ENCODE measurements at places on chromosomes 2 and 18. TPM values are rescaled to one million over a fixed set of nuclear protein-coding genes. Genes with fewer than 3 reads are reported as not detected.

DNA sequence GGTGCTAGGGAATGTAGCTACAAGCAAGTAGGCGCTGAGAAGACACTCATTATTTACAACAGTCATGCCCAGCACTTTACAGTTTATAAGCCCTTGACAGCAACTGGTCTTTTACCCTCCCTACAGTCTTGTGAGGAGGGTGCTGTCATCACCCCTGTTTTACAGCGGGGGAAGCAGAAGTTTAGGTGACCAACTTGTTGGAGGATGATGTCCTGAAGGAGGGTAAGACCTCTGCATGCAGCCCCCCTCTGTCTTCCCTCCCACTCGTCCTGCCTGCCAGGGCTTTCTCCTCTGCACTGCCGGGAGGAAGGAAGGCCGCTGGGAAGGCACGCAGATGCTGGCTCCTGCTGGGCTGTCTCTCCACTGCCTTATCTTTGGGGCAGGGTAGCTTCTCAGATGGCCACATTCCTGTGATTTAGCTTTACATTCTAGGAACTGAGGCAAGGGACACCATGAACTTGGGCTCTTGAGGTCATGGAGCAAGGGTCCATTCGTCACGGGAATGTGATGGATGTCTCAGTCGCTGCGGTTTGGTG, 972 bp downstream of the IL1R1 start:
- DNase-seq, result no peak

GRCh38 chr2:230714136-230714480, 1.5 kb downstream of the CAB39 start:
- no peak for DNase-seq

DNA sequence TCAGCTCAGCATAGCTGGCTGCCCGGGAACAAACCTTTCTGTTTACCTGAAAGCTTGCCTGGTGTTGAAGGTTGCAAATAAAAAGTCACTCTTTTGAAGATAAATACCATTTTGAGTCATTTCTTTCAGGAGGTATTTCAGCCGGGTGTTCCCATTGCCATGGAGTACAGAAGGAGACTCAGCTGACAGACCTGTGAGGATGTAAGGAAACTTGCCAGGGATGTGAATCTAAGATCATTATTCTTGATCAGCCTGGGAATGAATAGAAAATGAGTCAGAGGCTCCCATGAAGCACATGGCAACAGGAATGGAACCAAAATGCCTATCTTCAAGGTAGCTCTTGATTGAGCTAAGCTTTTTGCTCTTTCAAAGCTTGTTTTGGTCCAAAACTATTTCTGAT, 231.2 kb downstream of the CYRIA start:
- no peak for DNase-seq

GRCh38 chr2:9775999-9776712, 67.1 kb upstream of the TAF1B start:
- no peak for DNase-seq

- DNase-seq, result no peak
These were observed 167.2 kb downstream of the ANTXR1 start for GRCh38 chr2:69180227-69180626.

GRCh38 chr2:191500884-191501560, 176.9 kb upstream of the NABP1 start:
- no peak for DNase-seq

The EVA1A gene
- total RNA-seq, result 6.6 TPM

The LYG2 gene
- not detected for total RNA-seq

The UGT1A4 gene
- 2.9 TPM for total RNA-seq
